Neural crest cell (in vitro differentiated cells): ENCODE measurements at places on chromosomes 3 and 15.

DNA sequence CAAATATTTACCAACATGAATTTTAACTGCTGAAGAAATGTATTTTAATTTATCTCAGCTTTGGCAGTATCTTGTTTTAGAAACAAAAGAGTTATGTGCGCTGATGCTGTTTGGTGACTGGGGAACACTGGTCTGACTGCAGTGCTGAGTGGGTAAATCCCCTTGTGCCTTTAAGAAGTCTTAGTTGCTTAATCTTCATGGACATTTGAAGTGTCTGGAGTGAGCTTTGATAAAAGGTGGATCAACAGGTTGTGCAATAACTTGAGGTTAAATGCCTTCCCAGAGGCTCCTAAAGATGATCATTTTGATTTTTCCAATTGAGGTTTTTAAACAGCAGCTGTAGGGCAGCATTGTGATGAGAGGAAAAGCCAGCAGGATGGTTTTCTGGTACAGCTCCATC is 68.7 kb downstream of the TP63 start:
- no peak for DNase-seq

DNA sequence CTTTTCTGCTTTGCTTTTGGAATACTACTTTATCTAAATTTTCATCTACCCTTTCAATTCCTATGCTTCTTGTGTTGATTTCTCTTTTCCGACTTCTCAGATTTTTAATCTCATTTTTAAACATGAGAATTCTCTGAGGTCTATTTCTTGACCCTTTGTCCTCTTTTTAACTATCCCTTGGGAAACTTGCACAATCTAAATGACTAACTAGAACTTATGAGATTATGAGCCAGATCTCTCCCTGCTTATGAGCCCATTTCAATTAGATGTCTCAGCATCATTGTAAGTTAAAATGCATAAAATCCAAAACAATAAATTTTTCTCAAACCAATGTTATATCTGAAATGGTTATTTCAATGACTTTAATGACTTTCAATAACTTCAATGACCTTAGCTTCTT is 296.9 kb upstream of the AGTR1 start:
- no peak for DNase-seq

- no peak for DNase-seq
Measured at GRCh38 chr15:66746231-66746605, 44.2 kb downstream of the SMAD6 start.

DNA sequence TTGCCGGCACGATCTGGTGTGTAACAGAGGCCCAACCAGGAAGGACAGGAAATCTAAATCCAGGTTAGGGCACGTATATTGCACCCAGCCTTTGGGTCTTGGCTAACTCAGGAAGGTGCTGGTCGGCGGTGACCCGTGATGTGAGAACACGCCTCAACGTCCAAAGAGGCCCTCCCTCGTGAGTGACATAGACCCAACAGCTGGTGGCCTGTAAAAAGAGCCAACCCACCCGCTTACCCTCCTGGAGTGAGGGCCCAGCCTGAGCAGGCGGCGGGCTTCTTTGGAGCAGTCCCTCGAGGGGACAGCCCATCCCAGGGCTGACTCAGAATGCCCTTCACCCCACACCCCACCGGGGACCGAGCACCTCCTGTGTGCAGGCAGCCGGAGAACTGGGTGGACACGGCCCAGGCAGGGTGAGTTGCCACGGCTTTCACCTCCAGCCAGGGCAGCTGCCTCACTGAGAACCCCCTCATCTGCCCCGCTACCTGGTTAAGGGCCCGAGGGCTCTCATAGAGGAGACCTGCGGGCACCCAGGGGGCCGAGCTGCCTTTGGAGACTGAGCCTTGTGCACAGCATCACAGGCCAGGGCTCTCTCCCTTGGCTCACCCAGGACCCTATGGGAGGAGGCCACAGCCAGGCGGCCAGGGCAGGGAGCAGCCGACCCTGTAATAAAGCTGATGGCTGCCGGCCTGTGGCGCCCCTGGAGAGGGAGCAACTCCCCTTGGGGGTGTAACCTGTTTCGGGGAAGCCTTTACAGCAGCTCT is 41.8 kb downstream of the ZNF710 start:
- DNase-seq: peak; percentile 44

- DNase-seq: no peak
Measured at GRCh38 chr15:87477737-87478686, 778.5 kb downstream of the NTRK3 start.

DNA sequence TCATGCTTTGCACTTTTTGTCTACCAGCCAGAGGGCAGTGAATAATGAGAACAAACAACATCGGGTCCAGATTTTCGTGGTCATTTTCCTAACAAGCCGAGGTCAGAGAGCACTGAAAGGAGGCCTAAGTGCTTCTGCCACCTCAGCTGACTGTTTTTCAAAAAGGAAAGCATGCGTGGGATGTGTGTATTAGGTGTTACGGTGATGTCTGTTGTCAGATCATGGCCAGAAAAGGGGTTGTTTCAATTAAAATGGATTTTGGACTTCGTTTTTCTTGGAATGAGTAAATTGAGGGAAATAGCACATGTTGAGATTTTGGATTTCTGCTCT is 99.5 kb downstream of the APBA2 start:
- DNase-seq: no peak

GRCh38 chr3:118165413-118165812 is 869.2 kb downstream of the IGSF11 start:
- no peak for DNase-seq

DNA sequence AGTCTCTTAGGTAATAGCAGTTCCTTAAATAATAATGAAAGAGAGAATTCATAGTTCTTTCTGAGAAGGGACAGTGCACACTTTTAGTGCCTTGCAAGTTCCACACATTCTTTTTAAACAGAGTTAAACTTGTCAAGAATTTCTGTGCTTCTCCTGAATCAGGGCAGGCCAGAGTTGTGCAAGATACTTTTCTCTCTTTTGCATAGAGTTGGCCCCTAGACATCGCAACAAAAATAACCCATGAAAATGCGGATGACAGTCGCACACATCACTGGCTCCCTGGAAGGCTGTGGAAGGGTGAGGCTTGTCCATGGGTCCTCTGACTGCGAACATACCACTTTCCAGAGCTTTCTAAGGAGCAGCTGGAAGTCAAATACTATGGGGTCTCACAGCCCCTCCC is 40.1 kb downstream of the FBLN2 start:
- no peak for DNase-seq

DNA sequence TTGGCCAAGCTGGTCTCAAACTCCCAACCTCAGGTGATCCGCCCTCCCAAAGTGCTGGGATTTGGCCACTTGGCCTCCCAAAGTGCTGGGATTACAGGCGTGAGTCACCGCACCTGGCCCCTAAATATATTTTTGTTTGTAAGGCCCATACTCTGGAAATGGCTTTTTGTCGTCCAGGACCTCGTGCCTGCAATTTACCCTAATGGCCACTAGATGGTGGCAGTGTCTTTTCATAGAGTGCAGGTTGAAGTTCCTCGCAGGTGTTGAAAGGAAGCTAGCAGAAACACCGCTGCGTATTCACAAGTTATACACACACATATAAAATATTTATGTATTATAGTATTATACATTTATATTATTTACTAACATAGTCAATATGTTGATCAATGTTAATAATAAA is 97.2 kb downstream of the LRTM1 start:
- peak; percentile 16 for DNase-seq

- DNase-seq: no peak
Measured at GRCh38 chr3:34183114-34183513, 384.7 kb downstream of the PDCD6IP start.

GRCh38 chr3:105495021-105495420 is 128.3 kb downstream of the ALCAM start:
- DNase-seq: no peak

- DNase-seq: no peak
Measured at GRCh38 chr3:52670621-52671521, 14.8 kb downstream of the PBRM1 start.

DNA sequence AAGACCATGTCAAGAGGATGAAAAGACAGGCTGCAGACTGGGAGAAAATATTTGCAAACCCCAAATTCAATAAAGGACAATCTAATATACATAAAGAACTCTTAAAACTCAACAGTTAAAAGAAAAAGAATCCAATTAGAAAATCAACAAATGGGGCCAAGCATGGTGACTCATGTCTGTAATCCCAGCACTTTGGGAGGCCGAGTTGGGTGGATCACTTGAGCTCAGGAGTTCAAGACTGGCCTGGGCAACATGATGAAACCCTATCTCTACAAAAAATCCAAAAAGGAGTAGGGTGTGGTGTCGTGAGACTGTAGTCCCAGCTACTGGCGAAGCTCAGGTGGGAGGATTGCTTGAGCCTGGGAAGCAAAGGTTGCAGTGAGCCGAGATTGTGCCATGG is 57.6 kb downstream of the ANP32A start:
- no peak for DNase-seq

DNA sequence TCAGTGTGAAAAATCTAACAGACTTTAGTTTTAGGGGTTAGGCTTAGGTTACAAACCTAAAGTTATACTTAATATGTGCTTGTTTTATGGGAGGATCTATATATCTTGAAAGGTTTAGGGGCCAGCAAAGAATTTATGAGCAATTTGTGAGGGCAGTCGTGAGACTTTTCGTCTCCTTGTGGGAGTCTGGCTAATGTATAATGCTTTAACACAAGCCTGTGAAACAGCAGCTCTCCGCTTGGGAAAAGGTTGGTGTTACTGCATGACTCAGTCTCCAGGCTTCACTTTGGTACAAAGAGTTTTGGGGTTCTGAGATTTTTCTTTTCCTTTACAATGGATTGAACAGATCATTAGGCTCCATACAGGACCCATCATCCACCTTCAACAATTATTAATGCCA is 79.0 kb upstream of the MFGE8 start:
- no peak for DNase-seq

- DNase-seq: no peak
Measured at GRCh38 chr3:123226549-123226948, 24.8 kb downstream of the SEC22A start.

DNA sequence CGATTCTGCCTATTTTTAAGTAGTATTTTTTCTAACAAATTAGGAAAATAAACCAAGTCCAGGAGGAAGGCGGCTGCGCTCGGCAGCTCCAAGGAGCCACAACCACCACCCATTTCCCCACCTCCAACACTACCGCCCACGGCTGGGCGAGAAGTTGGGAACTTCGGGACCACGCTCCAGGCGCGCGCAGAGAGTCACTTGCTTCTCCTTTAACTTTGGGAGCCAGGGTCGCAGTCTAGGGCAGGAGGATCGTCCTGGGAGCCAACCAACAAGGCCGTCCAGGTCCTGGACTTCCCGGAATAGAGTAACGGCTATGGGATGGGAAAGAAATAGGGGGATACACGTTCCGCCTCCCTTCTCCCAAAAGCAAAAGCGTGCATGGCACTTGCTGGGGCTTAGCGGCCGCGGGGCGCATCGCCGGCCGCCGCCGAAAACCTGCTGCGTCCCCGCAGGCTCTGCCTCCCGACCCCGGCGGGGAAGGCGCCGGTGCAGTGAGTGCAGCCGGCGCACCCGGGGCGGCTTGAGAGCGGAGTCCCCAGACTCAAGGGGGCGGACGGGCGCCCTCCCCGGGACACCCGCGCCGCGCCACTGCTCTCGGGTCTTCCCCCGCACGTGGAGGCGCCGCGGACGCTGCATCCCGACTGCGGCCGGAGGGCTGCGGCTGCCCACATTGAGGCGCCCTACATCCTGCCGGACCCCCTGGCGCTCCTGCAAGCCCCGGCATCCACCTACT is 699 bp downstream of the MEGF11 start:
- peak; percentile 23 for DNase-seq

DNA sequence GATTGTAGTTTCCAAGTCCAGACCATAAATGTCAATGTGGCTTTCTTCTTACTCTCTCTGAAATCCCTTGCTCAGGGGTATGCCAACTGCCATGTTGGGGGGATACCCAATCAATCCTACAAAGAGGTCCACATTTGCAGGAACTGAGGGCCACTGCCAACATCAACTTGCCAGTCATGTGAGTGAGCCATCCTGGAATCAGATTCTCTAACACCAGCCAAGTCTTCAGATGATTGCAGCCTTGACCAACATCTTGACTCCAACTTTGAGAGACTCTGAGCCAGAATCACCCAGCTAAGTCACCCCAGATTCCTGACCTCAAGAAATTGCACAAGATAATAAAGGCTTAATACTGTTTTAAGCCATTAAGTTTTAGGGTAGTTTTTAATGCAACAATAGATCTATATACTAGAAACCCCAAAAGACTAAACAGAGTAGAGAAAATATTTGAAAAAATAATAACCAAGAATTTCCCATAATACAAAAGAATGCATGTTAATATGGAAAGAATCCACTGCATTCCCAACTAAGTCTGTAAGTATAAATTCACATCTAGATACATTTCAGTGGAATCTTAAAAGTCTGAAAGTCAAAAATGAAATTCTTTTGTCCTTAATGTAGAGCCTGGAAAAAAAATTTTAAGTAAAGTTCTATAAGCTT is 22.4 kb downstream of the ISG20 start:
- no peak for DNase-seq

- no peak for DNase-seq
Measured at GRCh38 chr3:142356818-142357217, 91.0 kb downstream of the XRN1 start.

DNA sequence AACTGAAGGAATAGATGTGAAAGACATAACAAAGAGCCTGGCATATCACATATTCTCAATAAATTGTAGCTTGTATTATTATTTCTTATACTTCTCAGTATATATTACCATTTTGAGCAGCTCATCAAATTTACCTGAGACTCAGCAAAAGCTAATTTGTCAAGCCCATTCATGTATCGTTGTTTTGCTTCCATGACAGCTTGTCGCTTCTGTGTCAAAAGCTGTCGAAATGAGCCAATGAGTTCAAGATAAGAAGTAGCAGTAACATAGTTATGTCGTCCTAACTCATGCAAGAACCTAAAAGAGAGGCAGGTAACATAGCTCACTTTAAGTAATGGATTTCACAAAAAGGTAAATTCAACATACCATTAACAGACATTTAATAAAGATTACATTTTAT is 93.8 kb upstream of the ASB14 start:
- no peak for DNase-seq

GRCh38 chr3:124303305-124303910 is 311.5 kb upstream of the ROPN1 start:
- DNase-seq: no peak

- no peak for DNase-seq
Measured at GRCh38 chr15:60518511-60518910, 39.6 kb upstream of the ICE2 start.

DNA sequence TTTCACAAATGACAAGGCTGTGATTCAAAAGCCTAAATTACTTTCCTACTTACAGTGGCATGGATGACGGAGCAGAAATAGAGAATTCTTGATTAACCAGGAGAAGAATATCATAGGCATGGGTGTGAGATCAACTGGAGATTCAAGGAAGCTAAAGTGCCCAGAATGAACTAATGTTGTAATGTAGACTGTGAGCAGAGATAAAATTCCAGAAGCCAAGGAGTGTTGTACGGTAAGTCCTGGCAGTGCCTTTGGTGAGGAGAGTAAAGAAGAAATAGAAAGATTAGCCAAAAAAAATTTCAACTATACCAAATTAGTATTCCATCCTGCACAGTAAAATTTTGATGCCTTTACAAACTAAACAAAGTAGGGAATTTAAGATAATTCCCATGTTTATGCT is 75.9 kb downstream of the ZBTB20 start:
- no peak for DNase-seq

DNA sequence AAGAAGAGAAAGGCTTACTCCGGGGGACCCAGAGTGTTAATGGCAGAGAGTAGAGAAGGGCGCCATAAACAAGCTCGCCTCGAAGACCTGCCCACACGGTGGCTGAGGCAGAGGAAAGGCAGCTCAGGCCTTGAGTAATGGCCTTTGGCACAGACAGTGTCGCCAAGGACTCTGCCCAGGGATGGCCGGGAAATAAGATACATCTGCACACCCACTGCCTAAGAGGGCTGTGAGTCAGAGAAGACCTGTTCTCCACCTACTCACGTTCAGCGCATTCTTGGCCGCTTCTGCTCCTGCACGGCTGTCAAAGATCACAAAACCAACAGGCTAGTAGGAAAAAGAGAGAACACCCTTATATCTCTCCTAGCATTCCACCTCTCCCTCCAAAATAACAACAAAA is 26.2 kb downstream of the RBPMS2 start:
- no peak for DNase-seq
